Cortex of kidney (tissue), 1 donor: ENCODE measurements at places on chromosomes 11 and 22.

DNA sequence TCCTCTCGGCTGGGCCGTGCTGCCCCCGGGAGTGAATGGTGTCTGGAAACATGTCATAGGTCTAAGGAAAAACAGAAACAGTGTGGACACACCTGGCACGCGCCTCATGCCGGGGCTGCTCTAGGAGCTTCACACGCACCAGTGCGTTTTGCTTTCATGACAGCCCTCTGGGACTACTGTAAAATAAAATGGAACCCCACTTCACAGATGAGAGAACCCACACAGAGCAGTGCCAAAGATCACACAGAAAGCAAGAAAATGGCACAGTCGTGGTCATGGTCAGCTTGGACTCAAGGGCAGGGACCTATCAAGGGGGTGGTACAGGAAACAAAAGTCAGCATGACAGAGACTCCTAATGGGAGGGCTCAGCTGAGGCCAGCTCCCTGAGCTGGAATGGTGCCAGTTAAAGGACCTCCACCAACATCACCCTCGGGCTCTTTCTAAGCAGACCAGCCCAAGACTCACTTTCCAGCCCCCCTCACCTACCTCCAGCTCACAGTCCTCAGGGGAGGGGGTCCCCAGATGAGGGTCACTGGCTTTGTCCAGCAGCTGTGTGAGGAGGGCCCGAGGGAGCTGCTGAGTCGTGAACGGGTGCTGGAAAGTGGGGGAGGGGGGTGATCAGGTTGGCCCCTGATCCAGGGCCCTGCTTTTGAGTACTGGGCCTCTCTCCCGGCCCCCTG is 3.3 kb downstream of the MAP4K2 start:
- no peak for DNase-seq

DNA sequence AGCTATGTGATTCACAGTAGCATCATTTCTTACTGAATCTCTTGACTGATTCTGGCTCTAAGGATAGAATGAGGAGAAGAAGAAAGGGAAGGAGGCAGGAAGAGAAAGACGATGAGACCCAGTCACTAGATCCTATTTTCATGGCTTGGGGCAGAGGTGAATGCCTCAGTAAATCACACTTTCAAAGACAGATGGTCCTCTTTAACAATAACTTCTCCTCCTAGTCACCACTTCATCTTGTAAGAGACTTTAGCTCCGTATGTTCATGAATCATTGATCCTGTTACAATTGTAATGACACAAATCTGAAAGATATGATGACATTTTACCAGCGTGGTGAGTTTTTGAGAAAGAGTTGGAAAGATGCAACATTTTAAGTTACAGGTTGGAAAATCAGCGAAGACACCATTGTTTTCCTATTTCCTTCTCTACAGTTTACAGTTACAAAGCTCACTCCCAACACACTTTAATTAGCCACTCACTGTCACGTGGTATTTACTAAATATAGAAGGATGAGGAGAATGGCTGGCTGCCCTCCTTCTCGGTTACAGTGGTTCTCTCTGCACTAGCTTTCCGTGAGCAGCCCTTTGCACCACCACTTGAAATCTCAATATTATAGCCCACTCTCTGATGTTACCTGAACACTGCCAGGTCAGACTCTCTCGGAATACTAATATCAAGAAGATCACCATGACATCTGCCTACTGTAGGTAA is 205.8 kb downstream of the CADM1 start:
- no peak for DNase-seq

DNA sequence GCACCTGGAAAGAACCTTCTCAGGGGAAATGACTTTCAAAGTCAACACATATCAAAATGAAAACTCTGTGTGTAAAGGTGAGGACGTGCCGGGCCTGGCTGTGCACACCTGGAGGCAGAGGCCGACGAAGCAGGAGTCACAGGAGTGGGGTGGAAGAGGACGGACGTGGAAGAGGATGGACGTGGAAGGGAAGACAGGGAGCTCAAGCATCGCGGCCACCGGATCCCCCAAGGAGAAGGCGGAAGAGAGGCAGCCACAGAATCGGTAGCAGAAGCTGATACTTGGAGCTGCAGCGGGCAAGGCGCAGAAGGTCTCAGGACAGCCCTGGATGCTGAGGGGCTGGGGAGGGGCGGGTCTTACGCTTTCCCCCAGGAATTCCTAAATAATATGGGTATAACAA is 519.8 kb downstream of the BRD1 start:
- DNase-seq = no peak

DNA sequence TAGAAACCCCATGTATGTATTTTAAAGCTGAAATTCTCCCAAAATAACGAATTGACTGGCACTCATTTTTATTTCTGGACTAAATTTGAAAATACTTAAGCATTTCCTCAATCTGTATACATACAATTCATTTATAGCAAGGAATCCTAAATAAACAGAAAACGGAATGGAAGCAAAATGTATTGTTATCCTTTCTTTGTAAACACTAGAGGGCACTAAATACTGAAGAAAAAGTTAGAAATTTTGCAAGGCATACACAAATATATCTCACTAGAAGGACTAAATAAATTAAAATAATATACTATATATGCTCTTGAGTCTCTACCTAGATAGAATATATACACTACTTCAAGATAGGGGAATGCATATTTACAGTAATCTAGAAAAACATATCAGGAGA is 23.1 kb upstream of the ANO5 start:
- DNase-seq = no peak

- no peak for DNase-seq
Measured at GRCh38 chr11:75706260-75706729, 11.3 kb upstream of the MOGAT2 start.

DNA sequence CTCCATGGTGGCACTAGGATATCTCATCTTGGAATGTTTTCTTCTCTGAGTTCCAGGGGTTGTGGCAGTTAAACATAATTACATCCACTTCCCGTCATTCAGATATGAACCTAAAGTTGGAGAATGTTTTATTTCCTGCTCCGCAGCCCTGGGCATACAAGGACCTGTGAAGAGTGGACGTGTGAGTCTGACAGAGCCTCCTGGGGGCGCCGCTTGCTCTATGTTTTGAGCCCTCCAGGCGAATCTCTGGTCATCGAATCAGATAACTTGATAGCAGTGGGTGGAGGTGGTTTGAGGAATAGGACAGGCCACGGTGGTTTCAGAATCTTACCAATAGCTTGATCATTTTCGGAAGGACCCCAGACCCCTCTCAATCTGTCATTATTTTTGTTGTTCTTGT is 174.2 kb downstream of the NTM start:
- no peak for DNase-seq

DNA sequence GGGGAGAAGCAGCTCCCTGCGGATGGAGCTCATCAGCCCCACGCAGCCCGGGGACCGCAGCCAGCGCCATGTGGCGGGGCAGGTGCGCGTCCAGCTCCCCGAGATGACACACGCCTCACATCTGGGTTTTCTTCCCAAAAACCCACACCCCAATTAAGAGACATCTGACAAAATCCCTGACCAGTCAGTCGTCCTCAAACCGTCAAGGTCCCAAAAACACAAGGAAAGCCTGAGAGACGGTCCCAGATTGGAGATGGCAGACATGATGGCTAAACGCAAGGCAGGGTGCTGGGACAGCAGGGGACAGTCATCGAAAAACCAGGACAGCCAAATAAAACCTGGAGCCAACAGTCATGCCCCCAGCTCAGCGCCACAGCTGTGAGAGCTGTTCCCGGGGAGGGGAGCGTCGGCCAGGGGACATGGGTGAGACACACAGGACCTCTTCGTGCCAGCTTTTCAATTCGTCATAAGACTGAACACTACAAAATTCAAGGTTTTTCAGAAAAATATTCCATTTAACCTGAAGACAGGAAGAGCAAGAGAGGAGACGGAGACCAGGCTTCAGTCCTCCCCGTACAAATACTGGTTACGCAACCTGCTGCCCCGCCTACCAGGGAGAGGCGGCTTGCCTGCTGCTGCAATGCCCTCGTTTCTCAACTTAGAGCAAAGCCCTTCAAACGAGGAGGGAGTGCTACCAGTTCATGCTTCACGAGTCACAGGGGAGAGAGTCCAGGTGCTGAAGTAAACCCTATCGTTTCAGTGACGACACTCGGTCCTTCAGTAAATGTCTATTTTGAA is 10.5 kb downstream of the TOLLIP start:
- DNase-seq = no peak

- no peak for DNase-seq
Measured at GRCh38 chr22:19482297-19482696, 2.6 kb downstream of the CDC45 start.

DNA sequence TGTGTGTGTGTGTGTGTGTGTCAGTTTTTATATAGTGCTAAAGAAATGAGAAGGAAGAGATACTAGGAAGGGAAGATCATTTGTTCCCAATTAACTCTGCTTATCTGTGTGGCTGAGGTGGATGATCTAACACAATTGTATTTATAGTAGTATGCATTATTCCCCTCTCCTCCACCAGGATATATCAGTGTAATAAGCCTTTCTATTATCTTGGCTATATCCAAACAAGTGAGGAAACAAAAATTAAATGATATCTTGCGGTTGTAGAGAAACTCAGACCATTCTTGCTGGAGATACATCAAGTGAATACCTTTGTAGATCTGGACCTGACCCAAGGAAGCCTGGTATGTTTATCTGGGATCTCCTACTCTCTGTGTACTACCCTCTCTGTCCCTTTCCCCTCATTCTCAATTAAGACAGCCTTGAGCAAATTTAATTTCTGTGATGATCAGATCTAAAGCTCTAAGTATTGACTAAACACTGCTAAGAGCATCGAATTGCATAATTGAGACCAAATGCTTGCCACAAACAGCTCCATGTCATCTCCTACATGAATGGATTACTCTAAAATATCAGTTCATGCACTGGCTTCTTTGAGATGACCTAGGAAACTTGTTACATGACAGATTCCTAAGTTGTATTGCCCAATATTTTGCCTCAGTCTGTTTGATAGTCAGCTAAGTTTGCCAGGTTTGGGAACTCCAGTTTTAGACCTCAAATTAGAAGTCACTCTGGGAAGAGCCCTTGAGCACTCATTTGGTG is 185.3 kb upstream of the CTSC start:
- DNase-seq = no peak

GRCh38 chr11:293271-293851 is 4.4 kb downstream of the PGGHG start:
- no peak for DNase-seq

DNA sequence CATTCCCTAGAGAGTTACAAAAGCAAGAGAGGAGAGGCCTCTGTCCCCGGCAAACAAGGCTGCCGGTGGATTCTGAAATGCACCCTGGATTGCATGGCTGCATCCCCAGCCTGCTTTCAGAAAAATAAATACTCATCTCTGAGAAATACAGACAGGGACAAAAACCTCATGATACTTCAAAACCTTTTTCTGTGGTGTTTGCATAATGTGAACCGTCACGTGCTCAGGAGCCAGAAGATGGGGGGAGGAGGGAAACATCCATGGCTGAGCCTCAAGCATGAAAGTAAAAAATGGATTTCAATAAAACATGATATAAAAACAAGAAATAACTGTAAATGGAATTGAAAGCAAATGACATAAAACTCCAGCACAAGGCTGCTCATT is 198.5 kb upstream of the NCAM1 start:
- no peak for DNase-seq

DNA sequence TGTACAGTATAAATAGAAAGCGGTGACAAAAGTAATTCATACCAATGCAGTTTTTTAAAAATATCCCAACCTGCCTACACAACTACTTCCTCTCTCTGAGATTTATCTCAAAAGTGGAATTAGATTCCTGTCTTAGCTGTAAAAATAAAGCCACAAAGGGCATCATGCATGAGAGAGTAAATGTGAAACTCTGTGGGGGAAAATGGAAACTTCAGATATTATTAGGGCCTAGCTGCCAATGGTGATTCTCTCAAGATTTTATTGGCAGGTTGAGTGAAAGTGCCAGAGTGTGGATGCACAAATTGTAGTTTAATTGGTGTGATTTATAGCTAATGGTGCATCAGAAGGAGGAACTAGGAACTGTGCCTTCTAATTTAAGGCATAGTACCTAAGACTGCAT is 356.9 kb upstream of the CCDC90B start:
- DNase-seq = no peak

- no peak for DNase-seq
Measured at GRCh38 chr22:19723232-19723982, at the start of gene GP1BB. GP1BB (plus strand) TSS chr22:19723539; CDS start chr22:19723570, 31 bp downstream.

- no peak for DNase-seq
Measured at GRCh38 chr22:33438273-33438672, 380.1 kb upstream of the SYN3 start.

DNA sequence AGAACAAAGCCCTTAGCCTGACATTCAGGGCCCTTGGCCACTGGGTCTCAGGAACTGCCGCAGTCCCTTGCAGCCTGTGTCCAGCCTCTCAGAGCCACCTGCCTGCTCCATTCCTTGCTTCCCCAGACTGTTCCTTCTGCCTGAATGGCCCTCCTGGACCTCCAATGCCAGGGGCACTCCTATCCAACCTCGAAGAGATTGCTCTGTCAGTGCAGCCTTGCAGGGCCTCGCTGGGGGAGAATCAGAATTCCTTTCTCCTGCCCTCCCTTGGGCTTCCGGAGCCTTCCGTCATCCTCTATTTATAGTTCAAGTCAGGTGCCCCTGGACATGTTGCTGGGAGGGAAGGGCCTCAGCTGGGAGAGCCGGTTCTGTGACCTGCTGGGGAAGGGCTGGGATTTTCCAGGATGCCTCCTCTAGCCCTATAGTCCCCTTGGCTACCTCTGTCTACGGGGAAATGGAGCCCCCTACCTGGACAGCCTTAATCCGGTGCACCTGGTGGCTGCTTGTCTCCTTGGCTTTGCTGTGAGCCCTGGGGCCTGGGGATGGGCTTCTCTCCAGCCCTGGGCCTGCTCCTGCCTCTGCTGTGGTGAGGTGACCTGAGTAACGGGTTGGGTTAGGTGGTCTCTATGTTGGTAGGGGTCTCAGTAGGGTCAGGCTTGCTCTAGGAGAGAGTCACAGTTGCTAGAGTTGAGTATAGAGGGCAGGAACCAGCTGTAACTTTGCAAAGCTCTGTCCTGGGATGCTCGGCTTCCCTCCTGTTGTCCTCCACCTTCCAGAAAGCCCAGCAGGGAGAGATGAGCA is 45.9 kb upstream of the SYT7 start:
- DNase-seq = no peak

- no peak for DNase-seq
Measured at GRCh38 chr11:100192181-100192580, 494.9 kb upstream of the ARHGAP42 start.

GRCh38 chr22:27405672-27406388 is 395.7 kb downstream of the MN1 start:
- DNase-seq = no peak

DNA sequence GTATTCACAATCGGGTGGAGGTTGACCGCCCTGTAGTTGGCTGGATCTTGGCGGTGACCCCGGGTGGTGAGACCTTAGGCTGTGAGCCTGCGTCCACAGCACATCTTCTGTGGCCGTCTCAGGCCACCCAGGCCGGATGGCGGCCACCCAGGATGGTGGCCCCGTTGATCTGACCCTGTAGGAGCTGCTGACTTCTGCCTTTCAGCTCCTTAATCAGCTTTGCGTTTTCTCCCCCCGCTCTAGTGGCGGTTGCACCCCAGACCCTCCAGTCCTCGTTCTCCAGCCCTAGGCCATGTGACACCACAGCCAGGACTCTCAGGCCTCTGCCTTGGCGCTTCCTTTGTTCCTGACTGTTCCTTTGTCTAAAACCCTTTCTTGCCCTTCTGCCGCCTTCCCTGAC is 244.0 kb downstream of the TBC1D22A start:
- no peak for DNase-seq
